ENCODE measurements at places on chromosomes 6 and 20.
A peak's percentile ranks its signal among the peaks of the same experiment; 100 is the strongest.

DNA sequence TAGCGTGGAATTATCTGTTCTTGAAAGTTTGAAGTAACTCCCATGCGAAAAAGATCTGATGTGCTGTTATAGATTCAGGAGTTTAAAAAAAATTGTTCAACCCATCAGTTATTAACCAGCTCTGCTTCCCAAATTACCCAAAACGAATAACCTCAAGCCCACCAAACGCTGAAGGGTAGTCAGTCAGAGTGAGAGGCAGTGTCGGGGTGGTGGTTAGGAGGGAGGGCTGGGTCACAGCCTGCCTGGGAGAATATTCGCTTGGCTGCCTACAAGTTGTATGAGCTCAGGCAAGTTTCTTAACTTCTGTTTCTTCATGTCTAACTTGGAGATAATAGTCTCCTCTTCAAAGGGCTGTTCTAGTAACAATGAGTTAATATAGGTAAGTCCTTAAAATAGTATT lies 114.6 kb downstream of the JPH2 start:
- no peak for DNase-seq

DNA sequence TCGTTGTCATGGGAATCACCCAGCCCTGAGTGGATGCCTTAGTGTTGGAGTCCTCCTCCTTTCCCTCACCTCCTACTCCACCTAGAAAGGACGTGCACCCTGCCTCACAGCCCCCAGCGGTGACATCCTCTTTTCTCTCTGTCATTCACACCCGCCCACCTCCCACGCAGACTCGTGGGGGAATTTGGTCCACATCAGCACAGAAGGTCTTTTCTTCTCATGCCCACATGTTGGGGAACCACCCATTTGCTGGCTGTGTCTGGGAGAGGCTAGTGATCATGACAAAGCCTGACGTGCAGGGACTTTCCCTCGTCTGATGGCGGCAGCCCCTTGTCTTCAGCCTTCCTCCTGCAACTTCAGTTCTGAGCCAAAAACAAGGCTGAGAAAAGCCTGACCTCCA lies 96.0 kb upstream of the CNKSR3 start:
- DNase-seq, result no peak

DNA sequence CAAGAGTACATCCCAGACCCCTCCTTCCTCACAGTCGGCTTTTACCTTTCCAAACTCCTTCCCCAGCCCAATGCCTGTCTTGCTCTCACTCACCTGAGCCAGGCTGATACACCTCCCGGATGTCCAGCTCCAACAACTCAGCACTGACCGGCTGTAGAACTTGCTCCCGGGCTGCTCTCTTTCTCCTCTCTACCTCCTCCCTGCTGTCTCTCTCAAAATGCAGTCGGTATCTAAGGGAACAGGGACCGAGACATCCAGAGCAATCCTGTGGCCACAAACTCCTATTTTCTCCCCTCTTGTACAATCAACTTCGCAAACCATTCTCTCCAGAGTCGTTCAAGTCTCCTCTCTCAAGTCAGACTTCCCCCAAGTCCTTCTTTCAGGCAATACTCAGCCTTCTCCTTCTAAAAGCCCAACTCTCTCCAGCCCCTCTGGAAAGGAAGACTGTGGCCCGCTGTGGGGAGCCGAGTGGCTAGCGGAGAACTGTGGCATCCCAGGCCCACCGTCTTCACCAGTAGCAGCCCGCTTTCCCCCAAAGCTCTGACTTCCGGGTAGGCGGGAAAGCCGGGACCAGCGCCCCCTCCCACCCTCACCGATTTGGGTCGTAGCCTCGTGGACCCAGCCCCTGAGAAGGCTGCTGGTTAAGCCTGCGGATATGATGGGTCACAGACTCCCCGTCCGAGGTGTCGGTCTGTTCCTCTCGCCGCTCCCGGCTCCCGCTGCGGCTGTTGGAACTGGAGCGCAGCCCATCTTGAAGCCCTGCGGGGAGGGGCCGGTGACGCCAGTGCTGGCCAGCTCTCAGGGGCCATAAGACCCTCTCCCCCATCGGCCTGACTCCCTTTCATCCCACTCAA lies 1.1 kb downstream of the GNL1 start:
- peak; percentile 46 for DNase-seq

- no peak for DNase-seq
Observed at GRCh38 chr20:31974951-31975487, 7.1 kb downstream of the XKR7 start.

- no peak for DNase-seq
Observed at GRCh38 chr6:26363882-26364701, 906 bp upstream of the BTN3A2 start.

- no peak for DNase-seq
Observed at GRCh38 chr6:167079853-167080297, 43.0 kb upstream of the CCR6 start.

DNA sequence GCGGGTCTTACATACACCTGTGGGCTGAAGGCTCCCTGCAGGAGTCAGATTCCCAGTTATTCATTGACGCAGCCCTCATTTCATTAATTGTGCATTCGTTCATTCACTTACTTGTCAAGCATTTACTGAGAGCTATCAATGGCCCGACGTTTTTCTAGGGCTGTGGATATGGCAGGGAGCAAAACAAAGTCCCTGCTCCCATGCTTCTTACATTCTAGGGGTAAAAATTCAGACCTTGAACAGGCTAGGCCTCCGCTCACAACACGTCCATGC lies 369 bp upstream of the NSFL1C start:
- DNase-seq, result no peak

DNA sequence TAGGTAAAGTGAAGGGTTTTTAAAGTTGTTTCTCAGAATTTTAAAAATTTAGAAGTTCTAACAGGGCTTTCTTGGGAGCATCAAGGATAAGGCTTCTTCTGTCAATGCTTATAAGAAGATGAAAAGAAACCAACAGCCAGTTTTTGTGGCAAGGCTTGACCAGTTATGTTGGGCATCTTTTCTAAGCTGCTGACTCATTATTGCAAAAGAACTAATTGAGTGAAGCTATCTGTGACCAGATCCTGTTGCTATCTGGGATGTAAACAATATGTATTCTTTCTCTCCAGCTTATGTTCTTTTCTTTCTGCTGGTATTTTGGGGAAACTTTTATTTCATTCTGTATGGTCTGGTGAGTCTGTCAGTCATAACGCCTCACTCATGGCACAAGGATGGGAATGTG lies 643.8 kb downstream of the HDGFL1 start:
- DNase-seq, result no peak

DNA sequence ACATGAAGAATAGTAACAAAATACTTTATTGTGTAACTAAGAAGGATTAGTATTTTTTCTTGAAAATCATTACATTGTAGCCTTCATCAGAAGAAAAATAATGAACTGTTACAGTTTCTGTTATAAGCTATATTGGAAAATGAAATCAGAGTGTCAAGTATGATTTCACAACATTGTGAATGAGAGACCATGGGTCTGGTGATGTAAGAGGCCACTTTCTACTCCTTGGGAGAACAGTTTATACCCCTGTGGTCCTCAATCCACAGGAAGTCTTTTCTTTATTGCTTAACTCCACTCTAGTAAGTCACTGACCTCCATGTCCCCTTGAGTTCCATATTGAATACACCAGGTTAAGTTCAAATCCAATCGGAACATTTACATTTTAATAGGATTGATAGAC lies 218.7 kb upstream of the FERMT1 start:
- DNase-seq, result no peak

- DNase-seq, result peak; percentile 85
Observed at GRCh38 chr20:46568570-46569129, 18.2 kb upstream of the OCSTAMP start.

- no peak for DNase-seq
Observed at GRCh38 chr6:67689329-67689728, 945.8 kb upstream of the ADGRB3 start.

DNA sequence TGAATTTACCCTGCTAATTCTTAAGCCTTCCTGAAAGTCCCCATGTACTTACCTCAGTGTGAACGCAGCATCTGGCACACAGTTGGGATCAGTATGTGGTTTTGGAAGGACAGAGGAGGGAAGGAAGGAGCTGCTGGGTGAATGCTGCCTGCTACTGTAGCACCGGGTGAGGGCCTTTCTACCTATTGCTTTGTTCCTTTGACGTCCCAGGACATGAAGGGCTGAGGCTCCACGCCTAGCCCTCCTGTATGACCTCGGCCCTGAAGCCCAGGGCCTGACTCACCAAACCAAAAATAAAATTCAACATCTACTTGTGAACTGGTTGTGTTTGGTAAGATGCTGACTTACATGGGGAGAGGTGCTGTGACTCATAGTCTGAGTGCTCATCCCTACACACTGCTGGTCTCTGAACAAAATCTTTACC lies 51.1 kb downstream of the ARID1B start:
- no peak for DNase-seq

- DNase-seq, result no peak
Observed at GRCh38 chr20:56769921-56770600, 141.0 kb downstream of the TFAP2C start.

- no peak for DNase-seq
Observed at GRCh38 chr6:1775441-1775840, 165.7 kb downstream of the FOXC1 start.

GRCh38 chr6:63263444-63263843 lies 52.2 kb downstream of the FKBP1C start:
- no peak for DNase-seq

DNA sequence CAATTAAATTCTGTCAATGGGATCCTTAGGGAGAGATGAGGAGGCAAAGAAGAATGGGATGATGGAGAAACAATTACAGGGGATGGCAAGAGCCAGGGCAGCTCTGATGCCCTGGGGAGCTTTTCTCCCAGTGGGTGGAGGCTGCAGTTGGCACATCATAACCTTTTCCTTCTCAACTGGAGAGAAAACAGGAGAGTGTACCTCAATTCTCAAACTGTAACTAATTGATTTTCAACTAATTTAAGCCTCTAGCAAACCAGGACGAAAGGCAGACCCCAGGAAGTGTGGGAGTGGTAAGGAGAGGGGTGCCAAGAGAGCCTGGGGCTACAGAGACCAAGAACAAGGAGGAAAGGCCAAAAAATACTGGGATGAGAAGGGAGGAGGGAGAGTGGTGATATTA lies 5.7 kb downstream of the BMP5 start:
- DNase-seq, result no peak

DNA sequence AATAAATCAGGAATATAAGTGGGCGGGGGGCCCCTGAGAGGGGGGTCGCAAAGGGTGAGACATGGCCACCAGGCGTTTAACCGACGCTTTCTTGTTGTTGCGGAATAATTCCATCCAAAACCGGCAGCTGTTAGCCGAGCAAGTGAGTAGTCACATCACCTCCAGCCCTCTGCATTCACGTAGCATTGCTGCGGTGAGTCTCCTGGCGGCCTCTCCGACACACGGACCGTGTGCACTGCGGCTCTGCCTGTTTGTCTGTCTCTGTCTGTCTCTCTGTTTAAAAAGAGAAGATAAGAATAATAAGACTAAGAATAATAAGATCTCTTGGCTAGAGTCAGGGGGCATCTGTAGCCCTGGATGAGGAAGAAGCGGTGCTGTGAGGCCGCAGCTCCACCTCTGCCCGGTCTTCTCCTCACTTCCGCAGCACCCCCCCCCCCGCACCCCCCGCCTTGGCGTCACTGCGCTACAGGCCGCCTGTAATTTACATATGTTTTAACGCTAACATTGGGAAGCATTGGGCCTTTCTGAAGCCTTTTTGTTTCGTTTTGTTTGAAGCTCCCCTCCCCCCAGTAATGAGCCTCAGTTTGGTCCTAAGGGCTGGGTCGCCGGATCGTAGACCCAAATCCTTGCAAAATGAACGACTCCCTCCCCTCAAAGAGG lies 993 bp downstream of the STX16 start:
- peak; percentile 32 for DNase-seq

- DNase-seq, result no peak
Observed at GRCh38 chr6:42564506-42564825, 637 bp downstream of the UBR2 start.

DNA sequence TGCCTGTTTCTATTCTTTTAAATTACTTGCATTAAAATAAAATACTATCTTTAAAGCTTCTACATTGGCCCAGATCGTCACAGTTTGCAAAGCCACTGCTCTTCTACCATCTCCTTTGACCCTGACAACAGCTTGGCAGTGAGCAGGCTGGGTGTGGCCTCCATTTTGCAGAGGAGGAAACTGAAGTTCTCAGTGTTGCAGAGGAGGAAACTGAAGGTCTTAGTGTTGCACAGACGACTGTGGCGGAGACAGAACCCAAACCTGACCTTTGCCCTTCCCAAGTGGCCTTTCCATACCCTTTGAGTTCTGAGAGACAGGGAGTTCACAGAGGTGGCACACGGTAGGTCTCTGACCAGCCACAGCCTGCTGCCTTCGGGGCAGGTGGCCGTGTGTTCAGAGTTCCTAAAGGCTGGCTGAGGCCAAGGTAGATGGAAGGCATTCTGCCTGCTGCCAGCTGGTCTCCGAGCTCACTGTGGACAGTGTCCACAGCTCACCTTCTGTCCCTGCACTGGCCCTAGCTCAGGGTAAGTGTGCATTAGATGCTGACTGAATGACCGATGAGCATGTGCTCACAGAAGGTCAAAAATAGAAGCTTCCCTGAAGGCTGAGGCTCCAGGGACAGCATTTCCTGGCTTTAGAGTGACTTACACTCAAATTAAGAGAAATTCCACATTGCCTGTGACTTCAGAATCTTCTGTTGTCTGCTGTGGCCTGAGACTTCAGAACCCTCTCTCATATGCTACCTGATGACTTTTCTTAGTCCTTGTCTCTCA lies 113.5 kb upstream of the SLC24A3 start:
- no peak for DNase-seq

DNA sequence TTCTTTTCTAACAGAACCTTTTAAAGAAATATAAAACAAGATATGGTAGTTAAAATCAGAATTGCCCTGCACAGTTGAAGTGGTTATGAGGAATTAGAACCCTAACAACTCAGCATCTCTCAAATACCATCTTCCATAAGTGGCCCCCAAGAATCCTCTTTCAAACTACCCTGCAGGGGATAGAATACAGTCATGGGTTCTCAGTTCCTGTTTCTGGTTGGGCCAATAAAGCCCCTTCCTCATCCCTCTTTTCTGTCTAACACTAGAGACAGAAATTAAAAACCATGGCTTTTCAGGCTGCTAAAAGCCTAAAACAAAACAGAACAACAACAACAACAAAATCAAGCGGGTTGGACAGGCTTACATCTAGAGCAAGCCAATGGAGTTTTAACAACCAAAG lies 6.7 kb upstream of the LCA5 start:
- no peak for DNase-seq
